ENCODE measurements at places on chromosomes 6 and 20.

- DNase-seq, result no peak
These were observed 43.2 kb upstream of the NT5E start for GRCh38 chr6:85406641-85407075.

- no peak for DNase-seq
These were observed 3.8 kb upstream of the DDO start for GRCh38 chr6:110419028-110419739.

DNA sequence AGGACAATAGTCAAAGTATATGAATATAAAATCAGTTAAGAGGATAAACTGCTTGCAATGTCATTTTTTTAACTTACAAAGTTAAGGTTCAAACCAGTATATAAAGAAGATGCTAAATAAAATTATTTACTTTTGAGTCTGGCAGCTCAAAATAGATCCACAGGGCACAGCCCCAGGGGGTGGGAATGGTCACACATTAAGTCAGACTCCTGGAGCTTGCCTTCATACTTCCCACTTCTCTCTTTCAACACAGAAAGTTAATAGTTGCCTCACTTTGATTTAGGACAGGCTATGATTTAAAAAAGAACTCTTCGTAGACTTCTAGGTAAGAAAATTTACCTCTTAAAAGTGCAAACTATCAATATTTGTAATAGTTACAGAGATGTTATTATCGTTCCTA, 158.3 kb upstream of the RUNX2 start:
- no peak for DNase-seq

DNA sequence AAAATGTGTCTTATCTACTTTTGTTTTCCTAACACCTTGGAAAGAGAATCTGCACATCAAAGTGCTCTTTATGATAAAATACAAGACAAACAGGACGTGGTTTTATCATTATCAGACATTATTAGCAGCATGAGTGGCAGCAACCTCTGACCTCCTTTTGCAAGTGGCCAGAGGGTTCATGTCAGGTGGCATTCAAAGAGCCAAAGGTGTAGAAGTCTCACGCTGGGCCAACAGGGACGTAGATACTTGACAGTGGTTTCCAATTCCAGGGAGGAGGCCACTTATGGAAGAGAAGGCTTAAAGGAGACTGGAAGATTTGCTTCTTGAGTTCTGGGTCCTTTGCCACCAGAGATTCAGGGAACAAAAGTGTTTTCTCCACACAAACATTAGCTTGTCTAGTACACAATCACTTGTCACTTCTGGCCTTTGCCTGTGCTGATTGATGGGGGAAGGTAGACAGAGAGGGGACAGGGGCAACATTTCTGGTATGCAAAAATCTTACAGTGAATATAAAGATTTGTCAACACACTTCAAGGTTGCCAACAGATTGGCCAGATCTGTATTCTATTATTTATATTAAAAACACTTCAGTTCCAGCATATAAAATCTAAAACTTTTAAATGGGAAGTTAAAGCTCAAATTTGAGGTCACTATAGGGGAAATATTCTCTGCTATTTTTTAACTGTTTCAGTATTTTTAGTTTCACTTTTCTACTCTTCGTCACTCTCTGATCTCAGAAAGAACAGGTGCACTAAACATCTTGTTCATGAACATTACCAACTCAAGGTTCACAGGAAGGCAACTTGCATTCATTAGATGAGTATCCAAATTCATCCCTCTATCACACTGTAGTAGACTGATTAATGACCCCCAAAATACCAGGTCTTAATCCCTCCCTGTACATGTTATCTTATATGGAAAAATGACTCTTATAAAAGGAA, 52.1 kb upstream of the FBXO30 start:
- DNase-seq, result no peak

DNA sequence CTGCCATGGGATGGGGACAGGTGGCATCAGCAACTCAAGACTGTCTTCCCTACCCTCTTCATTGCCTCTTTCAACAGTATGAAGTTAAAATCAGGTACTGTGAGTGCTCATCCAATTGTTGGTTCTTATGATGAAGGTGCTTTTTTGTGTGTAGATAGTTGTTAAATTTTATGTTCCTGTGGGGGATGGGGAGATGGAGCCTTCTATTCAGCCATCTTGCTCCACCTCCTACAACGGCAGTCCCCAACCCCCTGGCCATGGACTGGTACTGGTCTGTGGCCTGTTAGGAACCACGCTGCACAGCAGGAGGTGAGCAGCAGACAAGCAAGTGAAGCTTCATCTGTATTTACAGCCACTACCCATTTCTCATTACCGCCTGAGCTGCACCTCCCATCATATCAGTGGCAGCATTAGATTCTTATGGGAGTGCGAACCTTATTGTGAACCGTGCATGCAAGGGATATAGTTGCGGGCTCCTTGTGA, 47.8 kb upstream of the TOP1 start:
- no peak for DNase-seq

- DNase-seq, result no peak
These were observed 188.2 kb downstream of the WDR27 start for GRCh38 chr6:169513478-169514193.

DNA sequence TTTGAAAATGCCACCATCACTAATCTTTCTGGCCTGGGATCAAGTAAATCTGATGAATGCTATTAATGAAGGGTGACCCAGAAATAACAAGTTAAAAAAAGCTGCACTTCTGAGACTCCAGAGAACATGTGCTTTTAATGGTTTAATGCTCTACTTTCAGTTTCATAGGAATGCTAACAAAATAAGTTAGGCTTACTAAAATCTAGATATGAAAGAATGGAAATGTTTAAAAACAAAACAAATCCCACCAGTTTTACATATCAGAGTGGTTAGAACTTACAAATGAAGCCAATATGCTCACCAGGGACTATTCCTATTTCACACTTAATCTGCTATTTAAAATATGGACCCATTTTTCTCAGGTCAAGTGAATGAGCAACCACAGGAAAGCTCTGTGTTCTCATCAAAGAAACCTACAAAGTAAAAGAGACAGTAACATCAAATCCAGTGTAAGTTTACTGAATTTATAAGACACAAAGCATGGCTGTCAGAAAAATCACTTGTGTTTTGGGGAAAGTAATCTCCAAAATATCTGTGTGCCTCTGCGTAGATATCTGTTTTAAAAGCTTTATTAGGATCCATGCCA, 40.3 kb downstream of the FYN start:
- no peak for DNase-seq

GRCh38 chr6:93701526-93701925, 282.2 kb upstream of the EPHA7 start:
- no peak for DNase-seq

DNA sequence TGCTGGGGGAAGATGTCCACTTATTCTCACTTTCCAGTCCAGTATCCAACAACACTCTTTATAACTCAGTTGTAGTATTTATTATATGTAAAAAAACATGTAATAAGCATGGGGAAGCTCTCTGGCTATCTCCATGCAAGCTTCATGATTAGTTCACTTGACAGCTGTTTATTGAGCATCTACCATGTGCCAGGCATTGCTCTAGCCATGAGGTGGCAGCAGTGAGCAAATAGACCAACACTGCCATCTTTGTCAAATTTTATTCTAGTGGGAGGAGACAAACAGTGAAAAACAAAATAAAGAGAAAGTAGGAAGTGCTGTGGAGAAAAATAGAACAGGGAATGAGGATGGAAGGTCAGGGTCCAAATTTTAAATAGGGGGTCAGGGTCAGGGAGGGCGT, 131.8 kb downstream of the CFAP61 start:
- DNase-seq, result no peak

GRCh38 chr20:47358039-47358671, 1.7 kb upstream of the ZMYND8 start:
- no peak for DNase-seq

DNA sequence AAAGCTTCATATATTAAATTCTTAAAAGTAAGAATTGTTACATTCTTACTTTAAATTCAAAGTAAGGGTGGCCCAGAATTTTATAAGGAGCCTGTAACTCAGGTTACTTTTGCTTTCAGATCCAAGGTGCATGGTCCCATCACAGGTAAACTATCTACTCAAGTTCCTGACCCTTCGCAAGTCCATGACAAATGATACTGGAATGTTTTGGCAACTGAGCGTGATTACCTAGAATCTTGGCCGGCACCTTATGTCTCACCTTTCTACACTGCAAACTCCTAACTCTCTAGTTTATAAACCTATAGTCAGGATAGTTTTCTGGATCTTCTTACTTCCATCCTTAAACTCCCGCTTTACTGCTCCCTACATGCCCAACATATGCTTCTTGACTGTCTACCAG, 67.9 kb upstream of the HMGN3 start:
- no peak for DNase-seq

DNA sequence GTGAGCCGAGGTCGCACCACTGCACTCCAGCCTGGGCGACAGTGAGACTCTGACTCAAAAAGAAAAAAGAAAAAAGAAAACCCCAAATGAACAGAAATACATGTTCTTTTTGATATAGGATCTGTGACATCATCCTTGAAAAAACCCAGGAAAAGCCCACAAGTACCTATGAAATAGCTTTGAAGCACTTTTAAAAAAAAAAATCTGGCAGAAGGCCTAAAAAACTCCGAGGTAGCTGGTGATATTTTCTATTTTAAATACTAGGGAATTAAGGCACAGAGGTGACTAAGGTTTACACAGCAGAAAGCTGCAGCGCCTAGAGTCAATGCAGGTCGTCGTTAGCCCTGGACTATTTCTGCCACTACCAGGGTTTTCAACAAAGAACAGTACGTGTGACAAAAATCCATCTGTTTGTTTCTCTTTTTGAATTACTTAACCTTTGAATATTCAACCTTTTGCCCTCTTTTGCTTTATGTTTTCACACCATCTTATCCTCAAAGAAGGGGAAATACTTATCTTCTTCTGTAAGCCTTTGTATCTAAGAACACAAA, 39.4 kb upstream of the EEF1A1 start:
- DNase-seq, result no peak

GRCh38 chr6:18161431-18161830, 6.2 kb downstream of the KDM1B start:
- DNase-seq, result no peak

- no peak for DNase-seq
These were observed 155.0 kb downstream of the GRM1 start for GRCh38 chr6:146183831-146184230.

DNA sequence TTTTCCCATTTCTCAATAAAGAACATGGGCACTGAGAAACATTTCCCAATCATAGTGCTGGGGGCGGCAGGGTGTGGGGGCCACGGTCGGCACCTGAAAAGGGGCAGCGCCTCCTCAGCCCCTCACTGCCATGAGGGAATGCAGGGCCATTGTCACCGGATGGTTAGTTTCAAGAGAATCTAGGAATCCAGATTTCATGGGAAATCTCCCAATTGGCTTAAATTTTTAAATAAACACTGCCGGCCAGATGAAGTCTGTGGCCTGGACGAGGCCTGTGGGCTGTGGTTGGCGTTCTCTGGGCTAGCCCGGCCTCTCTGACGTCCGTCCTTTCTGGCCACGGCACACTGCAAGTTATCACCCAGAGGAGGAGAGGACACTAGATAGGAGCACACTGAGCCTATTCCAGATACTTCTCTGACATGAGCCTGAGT, 25.6 kb downstream of the MANBAL start:
- DNase-seq, result no peak

DNA sequence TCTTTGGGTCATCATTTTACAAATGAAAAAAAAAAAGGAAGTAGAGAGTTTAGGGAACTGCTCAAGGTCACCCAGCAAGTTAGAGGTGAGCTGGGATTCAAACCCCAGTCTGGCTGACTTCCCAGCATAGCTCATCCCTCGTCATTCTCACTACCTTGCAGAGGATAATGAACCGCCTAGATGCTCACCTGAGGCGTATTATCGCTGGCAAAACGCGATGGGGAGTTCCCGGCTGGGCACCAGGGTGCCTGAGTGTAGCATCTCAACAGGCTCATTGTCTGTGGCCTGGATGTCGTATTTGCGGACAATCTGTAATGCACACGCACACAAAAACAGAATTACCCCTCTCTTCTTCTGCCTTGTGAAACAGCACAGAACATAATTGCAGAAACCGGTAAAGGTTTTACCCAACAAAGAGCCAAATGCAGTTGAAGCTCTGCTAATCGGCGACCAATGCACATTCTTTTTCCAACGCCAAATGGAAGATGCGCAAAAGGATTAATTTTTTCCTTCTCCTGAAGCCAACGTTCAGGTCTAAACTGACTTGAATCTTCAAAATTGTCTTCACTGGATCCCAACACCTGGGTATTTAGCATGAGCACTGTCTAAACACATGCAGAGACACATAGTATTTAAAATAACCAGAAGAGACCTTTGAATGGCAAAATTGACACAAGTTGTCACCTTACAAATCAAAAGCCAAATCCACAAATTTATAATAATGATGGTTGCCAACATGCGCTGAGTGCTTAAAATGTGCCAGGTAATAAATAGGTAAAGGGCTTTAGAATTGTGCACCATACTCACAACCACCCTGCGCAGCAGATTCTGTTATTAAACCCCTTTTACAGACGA, 16.6 kb downstream of the CYP24A1 start:
- DNase-seq, result no peak

DNA sequence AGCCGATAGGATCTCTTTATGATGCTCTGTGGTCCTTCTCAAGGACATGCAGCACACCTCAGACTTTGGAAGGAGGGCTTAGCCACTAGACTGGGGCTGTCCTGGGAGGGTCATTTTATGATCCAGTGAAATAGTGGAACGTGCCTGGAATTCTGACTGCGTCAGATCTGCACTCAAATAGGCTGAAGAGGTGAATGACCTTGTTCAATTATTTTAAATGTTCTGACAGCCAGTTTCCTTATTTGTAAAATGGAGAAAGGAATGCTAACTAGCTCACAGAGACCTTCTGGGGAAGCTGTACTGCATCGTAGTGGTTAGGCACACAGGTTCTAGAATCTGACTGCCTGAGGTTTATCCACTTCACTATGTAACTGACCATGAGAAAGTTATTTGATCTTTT, 587.5 kb downstream of the MAFB start:
- no peak for DNase-seq

Data from naive thymus-derived CD4-positive, alpha-beta T cell (primary cell).